Activated CD4-positive, CD25-positive, alpha-beta regulatory T cell (primary cell): ENCODE measurements at places on chromosomes 12 and 14.

DNA sequence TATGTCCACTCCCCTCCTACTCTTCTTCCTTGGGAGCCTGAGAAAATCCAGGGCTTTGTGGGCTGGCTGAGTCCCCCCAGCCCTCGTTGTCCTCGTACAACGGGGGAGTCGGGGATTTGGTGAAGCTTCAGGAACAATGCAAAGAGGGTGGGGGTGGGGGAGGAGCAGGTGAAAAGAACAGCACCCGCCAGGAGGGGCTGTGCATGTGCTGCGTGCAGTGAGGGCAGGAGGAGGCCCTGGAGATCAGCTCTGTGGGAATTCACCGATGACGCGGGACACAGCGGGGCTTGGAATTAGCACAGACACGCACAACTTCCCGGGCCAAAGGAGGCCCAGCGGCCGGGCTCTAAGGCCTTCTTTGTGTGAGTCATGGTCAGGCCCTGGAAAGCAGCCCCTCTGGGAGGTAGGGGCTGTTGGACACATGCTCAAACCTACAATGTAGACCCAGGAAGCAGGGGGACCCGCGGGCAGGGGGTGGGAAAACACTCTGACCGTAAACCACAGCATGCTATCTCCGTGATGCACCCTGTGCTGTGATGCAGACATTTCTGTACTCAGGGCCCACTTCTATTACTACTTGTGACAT lies 32.8 kb downstream of the RBM19 start:
- no peak for DNase-seq

GRCh38 chr12:43795716-43796280 lies 10.3 kb downstream of the TWF1 start:
- no peak for DNase-seq

DNA sequence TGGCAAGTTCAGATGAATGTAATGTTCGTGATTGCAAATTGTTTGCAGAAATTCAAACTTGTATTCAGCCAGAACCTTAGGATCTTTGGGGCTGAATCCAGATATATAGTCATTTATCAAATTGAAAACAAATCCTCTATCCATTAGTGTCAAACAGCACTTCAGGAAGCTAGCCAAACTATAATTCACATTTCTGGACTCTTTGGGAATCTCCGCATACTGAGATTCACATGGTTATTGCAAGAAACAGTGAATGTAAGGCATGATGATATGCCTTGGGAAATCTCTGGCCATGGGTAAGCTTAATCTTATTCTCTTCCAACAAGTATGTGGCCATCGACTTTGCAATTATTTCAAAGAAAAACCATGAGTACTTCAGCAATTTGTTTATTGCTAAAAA lies 98.5 kb downstream of the KLHL28 start:
- no peak for DNase-seq

GRCh38 chr12:76738824-76739579 lies 24.9 kb upstream of the ZDHHC17 start:
- no peak for DNase-seq

DNA sequence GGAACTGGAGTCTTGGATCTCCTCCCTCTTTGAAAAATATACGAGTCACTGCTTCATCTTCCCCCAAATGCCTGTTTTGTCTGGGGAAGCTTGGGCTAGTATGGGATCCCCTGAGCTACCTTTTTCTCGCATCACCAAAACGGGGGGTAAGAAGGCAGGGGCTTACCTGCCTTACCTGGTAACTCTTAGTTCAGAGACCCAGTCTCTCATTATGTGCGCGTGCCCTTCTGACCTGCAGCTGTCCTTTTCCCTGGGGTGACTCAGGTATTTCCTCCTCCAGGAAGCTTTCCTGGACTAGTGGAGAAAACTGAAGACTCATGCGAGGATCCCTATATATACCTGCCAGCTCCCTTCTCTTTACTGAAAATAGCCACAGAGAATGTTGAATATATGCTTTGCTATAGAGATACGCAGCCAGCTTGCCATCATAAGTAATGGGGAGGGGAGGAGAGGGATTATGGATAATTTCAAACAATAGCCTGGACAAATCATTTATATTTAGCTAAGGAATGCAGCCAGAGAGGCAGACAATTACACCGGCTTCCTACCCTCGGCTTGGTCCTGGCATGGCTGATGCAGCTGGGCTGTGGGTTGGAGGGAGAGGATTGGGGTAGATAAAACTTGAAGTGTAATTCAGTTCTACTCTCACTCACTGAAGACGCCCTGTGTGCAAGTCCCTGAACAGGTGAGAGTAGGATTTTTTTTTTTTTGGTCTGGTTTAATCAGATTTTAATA lies 1.1 kb downstream of the TSPAN9 start:
- no peak for DNase-seq

DNA sequence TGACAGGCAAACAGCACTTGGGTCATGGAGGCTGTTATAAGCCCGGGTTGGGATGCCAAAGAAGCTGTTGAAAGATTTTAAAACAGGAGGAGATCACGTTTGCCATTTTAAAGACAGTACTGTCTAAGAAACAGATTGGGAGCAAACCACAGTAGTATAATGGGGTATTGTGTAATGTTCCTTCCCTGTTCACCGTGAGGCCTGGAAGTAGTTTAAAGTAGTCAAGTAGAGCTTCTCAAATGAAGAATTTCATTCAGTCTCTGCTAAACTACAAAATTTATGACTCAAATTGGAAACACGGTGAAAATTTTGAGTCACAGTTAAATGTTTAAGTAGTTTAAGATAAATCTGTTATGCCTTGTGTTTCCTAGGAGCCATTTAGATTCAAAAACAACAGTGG lies 35.8 kb downstream of the ATP2A2 start:
- no peak for DNase-seq

DNA sequence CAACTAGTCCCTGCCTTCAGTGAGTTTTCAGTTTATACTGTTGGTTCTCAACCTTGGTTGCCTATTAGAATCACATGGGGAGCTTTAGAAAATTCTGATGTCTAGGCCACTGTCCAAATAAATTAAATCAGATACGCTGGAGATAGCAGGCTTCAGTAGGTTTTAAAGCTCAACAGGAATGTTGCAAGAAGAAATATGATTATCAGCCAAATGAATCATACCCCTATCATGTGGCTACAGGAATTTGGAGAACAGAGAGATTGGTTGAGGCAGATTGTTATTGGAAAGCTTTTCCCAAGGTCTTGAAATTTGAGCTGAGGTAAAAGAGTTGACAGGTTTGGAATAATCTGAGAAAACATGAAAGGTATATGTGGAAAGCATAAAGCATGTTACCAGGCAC lies 125.3 kb downstream of the WIF1 start:
- DNase-seq = no peak

DNA sequence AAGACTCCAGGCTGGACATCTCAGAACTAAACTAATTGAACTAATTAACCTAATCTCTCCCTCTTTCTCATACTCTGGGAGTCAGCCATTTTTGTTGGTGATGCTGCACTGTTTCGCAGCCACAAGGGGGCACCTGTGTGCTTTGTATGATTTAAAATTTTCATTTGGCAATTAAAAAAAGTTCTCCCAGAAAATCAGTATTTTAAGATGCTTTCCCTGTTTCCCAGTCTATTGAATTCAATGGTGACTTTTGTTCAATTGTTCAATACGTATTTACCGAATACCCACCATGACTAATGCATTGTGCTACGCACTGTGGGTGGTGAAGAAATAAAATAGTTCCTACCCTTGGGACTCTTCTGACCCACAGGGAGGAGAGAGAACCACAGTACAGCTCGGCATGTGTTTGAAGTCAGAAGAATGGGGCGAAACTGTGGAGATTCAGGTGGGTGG lies 63.7 kb downstream of the ZNF664 start:
- no peak for DNase-seq

DNA sequence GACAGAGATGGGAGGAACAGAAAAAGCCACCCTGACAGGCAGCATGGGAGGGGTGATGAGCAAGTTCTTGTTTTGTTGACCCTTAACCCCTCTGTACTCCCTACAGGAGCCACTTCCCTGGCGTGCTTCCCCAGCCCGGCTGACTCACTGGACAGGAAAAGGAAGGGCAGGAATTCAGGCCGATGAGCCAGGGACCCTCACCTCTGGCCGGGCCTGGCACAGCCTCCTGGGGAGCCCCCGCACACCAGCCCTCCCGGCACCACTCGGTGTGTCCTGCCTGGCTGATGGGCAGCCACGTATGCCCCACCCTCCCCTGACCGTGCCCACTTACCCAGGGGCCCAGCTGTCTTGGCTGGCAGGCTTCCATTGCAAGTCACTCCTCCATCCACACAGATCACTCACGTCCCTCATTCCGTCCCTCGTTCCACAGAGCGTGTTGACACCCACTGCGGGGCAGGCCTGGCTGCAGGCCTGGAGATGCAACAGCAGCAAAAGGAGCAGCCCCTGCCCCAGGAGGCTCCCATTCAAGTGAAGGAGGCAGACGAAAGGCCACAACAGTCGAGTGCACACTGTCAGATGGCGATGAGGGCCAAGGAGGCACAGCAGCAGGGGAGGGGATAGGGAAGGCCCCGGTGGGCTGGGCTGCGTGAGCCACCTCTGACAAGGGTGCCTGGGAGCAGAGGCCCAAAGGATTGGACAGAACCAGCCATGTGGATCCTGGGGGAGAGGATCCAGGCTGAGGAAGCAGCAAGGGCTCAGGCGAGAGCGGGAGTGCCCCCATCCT lies 19.7 kb upstream of the CD9 start:
- no peak for DNase-seq

DNA sequence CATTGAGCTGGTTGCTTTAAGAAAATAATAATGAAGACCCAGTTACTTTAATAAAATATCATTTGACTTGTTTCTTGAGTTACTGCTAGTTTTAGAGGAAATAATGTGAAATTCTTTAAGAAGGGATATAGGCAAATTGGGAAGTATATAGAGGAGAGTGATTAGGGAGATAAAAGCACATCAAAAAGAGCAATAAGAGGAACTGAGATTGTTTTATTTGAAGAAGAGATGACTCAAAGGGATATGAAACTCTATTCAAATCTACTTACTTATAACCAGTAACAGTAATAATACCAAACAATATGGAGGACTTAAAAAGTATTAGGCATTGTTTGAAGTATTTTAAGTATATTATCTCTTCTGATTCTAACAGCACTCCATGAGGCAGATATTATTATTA lies 37.1 kb downstream of the LRRK2 start:
- no peak for DNase-seq

GRCh38 chr12:58007875-58008274 lies 66.5 kb downstream of the ATP23 start:
- DNase-seq = no peak
